ENCODE measurements at places on chromosomes 13 and 19. TPM values are rescaled to one million over a fixed set of nuclear protein-coding genes. Genes with fewer than 3 reads are reported as not detected.

DNA sequence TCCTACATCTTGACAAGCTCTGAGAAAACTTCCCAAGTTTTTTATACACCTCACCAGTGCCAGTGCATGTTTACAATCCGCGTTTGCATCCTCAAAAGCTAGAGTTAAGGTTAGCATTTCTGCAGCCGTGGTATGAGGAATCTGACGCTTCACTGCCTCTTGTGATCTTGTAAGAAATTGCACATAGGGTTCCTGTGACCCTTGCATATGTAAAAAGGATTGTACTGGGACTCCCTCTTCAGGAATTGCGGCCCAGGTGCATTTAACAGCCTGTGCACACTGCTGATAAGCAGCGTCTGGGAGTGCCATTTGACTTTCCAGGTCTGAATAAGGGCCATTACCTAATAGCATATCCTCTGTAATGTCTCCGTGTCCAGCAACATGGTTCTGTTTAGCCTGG is 15.3 kb downstream of the FPR3 start:
- no peak for DNase-seq

- DNase-seq: no peak
Measured at GRCh38 chr19:51721905-51722304, 1.9 kb downstream of the HAS1 start.

GRCh38 chr13:39875111-39875987 is 219.9 kb downstream of the COG6 start:
- no peak for DNase-seq

- DNase-seq: no peak
Measured at GRCh38 chr19:14066134-14066533, 4.3 kb upstream of the PALM3 start.

DNA sequence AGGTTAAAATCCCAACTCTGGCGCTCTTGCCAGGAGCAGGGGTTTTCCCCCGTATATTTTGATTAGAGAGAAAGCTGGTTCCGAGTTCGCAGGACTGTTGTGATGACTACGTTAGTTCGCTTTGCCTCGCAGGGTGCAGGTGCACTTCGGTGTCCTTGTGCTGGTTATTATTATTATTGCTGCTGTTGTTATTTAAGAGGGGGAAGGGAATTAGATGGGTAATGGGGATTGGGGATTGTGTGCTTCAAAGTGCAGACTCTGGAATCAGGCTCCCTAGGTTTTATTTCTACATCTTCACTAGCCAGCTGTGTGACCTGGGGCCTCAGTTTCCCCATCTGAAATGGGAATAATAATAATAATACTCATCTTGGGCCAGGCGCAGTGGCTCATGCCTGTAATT is 15.2 kb downstream of the ACP7 start:
- no peak for DNase-seq

DNA sequence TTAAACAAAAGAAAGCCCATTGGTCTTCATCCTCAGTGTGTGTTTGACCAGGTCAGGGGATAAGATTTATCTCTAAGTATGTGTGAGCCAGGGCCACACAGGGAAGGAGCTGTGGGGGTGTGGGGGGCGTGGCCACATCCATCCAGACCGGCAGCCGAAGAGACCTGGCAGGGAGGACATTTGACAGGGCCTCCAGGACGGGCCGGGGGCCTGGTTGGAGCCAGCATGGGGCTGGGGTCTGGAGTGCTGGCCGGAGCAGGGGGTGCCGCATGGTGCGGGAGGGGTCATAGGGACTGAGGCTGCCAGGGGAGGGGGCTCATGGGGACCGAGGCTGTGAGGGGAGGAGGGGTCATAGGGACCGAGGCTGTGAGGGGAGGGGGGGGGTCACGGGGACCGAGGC is 20.4 kb upstream of the GNA15 start:
- no peak for DNase-seq

DNA sequence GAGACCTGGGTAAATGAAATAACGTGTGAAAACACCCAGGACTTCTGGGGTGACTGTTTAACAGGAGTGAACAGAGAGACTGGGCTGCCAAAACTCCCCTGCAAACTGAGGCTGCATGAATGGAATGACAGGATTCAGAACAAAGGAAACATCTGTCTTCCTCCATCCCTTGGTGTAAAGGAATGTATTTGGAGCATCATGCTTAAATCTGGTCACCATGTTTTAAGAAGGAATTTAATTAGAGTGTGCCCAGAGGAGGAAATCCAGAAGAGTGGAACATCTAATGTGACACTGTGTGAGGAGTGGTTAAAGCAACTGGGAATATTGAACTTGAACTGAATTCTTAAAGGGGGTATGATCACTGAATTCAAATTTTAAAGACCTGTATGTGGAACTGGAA is 437.2 kb downstream of the LIG4 start:
- DNase-seq: no peak

GRCh38 chr13:49110122-49110912 is 109.8 kb upstream of the MLNR start:
- DNase-seq: peak; percentile 72

DNA sequence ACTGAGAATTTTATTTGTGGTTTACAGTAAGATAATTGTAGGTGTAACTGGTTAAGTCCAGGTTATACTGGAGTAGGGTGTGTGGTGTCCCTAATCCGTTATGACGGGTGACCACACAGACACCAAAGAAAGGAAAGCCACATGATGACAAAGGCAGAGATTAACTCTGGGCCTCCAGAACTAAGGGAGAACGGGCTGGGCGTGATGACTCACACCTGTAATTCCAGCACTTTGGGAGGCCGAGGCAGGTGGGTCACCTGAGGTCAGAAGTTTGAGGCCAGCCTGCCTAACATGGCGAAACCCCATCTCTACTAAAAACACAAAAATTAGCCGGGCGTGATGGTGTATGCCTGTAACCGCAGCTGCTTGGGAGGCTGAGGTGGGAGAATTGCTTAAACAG is 10.2 kb upstream of the FUT2 start:
- no peak for DNase-seq

DNA sequence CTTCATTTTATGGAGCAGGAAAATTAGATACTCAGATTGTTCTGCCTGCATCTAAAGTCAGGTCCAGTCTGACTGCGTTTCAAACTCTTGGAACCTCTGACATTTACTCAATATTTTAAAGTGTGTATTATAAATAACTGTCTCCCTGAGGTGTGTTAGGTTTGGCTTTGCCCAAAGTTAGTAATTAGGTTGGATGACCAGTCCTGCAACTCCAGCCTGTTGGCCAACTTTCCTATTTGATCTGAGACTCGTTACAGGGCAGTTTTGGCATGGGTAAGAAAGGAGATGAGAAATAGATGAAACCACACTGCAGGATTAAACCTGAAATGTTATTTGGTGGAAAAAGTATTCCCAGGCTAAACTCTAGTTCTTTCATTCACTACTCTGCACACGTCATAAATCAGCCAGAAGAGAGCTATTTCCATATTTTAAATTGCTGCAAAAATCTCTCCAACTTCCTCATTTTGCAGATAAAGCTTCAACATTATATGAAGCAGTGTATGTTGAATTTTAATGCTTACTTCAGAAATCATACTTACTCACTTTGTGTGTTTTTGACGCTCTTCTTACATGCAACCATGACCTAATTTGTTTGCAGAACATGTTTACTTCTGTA is 357.1 kb downstream of the DCT start:
- DNase-seq: no peak

GRCh38 chr13:44884076-44884729 is 105.1 kb downstream of the NUFIP1 start:
- DNase-seq: no peak

- DNase-seq: no peak
Measured at GRCh38 chr13:22789027-22789593, 391.7 kb upstream of the SGCG start.

GRCh38 chr13:44263751-44264620 is 109.6 kb upstream of the SERP2 start:
- DNase-seq: no peak

DNA sequence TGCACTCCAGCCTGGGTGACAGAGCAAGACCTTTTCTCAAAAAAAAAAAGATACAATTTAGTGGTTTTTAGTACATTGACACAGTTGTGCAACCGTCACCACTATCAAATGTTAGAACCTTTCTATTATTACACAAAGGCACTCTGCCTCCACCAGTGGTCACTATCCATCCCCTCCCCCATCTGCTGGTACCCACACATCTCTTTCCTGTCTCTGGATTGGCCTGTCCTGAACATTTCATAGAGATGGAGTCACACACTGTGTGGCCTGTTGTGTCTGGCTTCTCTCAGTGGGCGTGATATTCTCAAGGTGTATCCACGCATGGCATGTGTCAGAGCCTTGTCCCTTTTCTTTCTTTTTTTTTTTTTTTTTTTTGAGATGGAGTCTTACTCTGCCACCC is 11.2 kb downstream of the KDM4B start:
- no peak for DNase-seq

DNA sequence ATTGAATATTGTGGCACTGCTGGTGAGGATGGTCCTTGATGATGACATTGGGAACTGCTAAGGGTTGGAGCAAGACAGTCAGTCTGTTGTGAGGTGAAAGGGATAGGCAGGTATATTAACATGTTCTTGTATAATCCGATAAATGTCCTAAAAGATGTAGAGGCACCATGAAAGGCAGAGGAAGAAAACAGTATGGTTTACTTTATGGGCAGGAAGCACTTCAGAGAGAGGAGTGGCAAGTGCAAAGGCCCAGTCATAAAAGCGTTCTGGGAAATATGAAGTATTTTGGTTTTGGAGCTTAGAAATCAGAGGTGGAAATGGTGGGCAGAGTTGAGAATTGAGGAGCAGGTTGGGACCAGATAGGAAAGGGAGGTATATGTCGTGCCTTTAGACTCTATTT is 9.5 kb downstream of the NUP58 start:
- no peak for DNase-seq

GRCh38 chr19:3823350-3823713 is 37.2 kb upstream of the MATK start:
- no peak for DNase-seq

- DNase-seq: no peak
Measured at GRCh38 chr19:43596842-43597461, 557 bp downstream of the ZNF576 start.

DNA sequence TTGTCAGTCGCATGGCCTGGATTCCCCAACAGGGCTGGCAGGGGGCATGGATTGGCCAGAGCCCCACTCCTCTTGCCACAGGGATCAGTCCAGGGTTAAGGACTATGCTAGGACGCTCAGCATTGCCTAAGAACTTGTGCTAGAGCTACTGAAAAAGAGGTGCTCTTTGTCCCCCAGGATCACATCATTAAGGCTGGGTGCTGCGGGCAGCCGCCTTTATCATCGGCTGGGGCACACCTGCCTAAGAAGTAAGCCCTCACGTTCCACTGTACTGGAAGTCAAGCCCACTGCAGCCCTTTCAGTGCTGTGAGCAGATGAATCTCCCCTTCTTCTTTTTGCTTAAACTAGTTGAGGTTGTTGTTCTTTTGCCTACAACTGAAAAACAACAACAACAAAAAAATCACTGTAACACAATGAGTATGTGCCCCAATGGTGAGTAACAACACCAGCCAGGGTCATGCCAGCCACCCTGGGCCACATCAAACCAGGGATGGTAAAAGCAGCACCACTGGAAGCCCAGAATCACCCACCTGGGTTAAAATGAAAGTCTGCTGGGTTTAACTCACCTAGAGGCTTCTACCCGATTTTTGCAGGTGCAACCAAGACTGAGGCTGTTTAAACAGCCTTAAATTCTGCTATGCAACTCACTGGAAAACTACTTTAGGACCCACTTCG is 20.6 kb downstream of the STK24 start:
- DNase-seq: no peak

GRCh38 chr13:61874970-61875579 is 459.4 kb upstream of the PCDH20 start:
- DNase-seq: no peak

DNA sequence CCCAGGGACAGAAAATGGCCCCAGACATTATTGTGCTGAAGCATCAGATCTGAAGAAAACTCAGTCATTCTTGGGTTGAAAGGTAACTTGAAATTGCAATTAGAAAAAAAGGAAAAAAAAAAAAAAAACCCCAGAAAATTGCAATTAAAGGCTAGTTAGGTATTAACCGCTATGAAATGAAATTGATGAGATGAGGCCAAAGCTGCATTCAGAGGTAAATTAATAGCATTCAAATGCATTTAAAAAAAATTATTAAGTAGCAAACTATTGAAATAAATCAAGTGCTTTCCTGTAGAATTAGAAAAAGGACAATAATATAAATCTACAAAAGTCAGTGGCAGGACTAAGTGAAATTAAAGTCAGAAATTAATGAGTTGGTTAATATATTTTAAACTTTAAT is 6.4 kb downstream of the PGLS start:
- no peak for DNase-seq

- peak; percentile 85 for DNase-seq
Measured at GRCh38 chr19:35959040-35959967, 23.1 kb downstream of the LRFN3 start.

DNA sequence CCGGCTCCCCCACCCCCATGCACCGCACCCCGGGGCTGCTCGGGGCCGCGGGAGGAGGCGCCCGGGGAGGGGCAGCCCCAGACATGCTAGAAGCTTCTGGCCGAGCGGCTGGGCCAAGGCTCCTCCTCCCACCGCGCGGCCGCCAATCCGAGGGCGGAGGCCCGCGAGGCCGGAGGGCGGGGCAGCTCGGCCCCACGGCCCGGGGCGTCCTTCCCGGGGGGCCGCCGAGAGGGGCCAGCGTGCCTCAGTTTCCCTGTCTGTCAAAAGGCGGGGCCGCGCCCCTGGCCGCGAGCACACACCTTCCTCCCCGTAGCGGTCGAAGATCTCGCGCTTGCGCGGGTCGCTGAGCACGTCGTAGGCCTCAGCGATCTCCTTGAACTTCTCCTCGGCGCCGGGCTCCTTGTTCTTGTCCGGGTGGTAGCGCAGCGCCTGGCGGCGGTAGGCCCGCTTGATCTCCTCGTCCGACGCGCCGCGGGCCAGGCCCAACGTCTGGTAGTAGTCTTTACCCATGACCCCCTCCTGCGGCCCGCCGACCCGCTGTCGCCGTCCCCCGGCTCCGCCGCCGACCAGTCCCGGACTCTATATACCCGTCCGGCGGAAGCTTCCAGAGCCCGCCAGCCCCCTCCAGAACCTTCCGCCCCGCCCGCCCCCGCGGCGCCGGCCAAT is at the start of gene DNAJB1:
TSS of gene DNAJB1 (minus strand) at position 558 of the 666 bp plus-strand sequence. CDS start at position 510, 48 bp downstream.
- DNase-seq: no peak

DNA sequence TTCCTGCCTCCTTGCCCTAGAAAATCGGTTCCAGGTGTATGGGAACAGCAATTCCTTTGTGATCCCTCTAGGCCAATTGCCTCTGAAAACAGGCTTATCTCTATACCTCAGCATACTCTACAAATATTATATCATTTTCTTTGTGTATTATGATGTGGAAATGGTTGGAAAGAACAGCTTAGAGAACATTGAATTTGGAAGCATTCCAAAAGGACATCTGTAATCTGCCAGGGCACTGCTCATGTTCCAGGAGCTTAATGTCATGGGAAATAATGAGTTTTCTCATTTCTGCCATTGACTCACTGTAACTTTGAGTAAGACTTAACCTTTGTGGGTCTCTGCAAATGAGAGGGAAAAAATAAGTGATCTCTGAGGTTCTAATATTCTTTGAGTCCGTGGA is 147.3 kb downstream of the UFM1 start:
- no peak for DNase-seq

GRCh38 chr13:71169180-71169579 is 697.8 kb downstream of the DACH1 start:
- DNase-seq: no peak

Gene CD70
- total RNA-seq: 3.0 TPM

Gene IZUMO4
- total RNA-seq: 18.6 TPM

Gene CLDN10
- total RNA-seq: not detected

Gene SYCN
- not detected for total RNA-seq

Gene ZNF610
- total RNA-seq: 6.0 TPM

Gene EID2B
- 8.8 TPM for total RNA-seq

Gene RAB3D
- total RNA-seq: 6.0 TPM

Gene ZNF69
- total RNA-seq: 7.5 TPM

Gene PRRG2
- 1.0 TPM for total RNA-seq

Gene GARIN5A
- 0.61 TPM for total RNA-seq

Gene KL
- total RNA-seq: not detected

Gene PPAN
- total RNA-seq: 92.5 TPM

Gene PABPC3
- total RNA-seq: 1.3 TPM
